ENCODE measurements at places on chromosomes 2 and 18.

DNA sequence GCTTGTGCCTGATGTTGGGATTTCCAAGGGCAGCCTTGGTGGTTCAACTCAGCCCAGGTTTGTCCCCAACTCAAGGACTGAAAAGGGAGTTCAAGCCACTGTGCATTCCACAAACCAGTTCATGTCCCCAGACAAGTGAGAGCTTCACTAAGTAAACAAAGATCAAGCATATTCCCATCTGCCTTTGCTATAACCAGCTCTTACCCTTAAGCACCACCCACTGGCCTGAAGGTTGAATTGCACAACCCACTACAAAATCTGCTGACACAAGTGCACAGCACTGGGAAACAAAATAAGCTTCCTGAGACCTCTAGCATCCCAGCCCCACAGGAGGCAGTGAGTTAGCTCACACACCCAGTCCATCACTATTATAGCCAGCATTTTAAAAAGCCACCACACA lies 516.7 kb downstream of the NR4A2 start:
- no peak for DNase-seq

DNA sequence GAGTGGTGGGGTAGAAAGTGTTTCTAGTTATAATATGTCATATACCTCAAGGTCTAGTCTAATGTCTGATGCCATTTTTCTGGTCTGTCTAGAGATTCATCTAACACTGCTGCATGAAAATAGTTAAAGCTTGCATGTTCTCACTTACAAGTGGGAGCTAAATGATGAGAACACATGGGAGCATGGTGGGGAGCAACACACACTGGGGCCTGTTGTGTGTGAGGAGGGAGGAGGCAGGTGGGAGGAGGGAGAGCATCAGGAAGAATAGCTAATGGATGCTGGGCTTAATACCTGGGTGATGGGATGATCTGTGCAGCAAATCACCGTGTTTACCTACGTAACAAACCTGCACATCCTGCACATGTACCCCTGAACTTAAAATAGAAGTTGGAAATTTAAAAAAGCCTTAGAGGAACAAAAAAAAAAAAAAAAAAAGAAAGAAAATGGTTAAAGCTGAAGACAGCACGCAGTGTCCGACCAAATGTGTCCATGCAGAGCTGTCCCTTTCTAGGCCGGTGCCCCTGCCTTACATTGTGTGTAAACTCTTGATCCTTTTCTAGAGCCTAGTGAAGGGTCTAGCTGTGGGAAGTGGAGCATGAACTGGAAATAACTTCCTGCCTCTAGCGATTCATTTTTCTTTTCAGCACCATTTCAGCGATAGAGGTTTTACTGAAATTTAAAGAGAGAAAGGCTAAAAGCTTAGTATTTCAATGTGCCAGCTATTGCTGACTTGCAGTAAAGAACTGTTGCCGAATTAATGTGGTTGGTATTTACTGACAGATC lies 94.0 kb downstream of the FMNL2 start:
- no peak for DNase-seq

DNA sequence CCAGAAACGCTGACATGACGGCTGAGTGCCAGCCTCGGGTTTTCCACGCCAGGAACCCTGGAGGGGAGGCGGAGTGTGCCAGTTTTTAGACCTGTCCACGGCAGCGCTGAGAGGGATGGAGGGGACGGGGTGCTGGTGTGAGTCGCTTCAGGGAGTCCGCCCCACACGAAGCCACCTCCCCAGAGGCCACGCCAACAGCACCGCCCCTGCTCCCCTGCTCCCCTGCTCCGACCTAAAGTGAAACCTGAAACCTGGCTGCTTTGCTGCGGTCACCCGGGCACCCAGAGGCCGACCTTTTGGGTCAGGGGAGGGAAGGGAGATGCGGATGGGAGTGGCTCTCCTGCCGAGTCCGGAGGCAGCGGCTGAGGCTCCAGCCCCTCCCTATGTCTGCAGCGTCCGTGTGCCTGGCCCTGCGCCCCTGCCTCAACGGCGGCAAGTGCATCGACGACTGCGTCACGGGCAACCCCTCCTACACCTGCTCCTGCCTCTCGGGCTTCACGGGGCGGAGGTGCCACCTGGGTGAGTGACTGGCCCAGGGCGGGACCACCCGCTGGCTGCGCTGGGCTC lies 38.1 kb downstream of the SNED1 start:
- DNase-seq, result no peak

GRCh38 chr2:240454106-240454901 lies 18.8 kb downstream of the GPC1 start:
- no peak for DNase-seq

GRCh38 chr18:51668101-51668500 lies 470.6 kb upstream of the MEX3C start:
- peak; percentile 50 for DNase-seq

DNA sequence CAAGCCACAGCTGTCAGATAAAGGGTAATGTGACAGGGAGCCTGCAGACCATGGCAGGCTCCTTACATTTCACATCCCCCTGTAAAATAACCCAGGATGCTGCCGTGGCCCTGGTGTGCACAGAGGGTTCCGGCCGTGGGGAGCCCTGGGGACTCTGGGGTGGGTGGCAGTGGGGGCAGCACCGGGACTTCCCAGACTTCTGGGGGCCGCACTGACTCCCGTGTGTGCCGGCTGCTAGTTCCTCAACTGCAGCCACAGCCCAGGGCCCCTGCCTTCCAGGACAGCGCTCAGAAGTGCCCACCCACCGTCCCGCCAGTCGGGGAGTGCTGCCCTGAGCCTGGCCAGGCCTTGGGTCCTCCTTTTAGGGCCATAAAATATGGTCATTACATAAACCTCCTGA lies 56.5 kb downstream of the CIB4 start:
- no peak for DNase-seq

GRCh38 chr2:85151026-85151425 lies 17.8 kb downstream of the TCF7L1 start:
- no peak for DNase-seq

- no peak for DNase-seq
Observed at GRCh38 chr2:23600346-23600745, 215.4 kb downstream of the KLHL29 start.

DNA sequence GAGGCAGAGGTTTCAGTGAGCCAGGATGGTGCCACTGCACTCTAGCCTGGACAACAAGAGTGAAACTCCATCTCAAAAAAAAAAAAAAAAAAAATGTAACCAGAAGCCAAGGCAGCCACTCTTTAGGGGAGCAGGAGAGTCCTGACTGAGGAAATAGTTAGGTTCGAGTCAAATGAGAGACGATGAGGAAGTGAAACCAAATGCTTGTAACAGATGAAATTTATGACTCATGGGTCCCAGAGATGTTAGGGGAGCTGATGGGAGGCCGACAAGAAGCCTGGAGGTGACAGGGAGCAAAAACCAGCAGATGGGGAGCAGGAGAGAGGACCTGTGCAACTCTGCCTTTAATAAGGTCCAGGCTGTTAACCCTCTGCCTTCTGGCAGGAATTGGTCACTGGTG lies 756.1 kb upstream of the DDX18 start:
- no peak for DNase-seq

DNA sequence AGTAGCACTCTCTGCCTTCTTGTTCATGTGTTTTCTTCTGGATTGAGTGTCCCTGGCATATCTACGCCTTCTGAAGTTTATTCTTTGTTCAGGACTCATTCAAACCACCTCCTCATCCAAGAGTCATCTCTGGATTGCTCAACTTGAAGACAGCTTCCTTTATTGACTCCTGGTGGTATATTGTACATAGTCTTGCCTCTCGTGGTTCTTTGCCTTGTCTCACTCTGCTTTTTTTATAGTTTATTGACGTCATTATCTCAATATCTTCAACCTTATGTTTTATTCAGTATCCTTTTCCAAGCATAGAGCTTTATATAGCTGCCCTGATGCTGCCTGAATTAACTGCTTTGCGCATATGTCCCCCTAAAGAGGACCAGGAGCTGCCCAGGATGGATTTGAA lies 161.7 kb downstream of the INSIG2 start:
- DNase-seq, result no peak

- DNase-seq, result no peak
Observed at GRCh38 chr2:207936380-207936779, 88.9 kb downstream of the PLEKHM3 start.

- DNase-seq, result no peak
Observed at GRCh38 chr2:217361483-217361880, 501.6 kb upstream of the TNP1 start.

DNA sequence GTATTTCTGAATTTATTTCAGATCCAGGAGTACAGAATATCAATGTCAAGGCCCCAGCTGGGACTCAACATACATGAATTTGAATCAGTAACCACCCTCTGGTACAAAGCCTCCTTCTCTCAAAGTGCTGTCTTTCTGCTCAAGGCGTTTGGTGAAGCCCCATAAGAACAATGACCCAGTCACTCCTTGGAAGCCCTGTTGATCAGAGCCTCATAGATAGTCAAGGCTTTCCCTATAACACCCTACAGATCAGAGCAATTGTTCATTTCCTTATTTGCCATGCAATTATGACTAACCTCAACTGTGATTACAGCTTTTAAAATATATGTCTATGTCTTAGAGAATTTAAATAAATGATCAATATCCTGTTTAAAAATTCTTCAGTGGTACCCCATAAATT lies 159.1 kb upstream of the CREB1 start:
- no peak for DNase-seq

GRCh38 chr2:86790676-86791572 lies at the start of gene CD8A:
TSS of gene CD8A (minus strand) at chr2:86790913. CDS start at chr2:86790825, 88 bp downstream.
- no peak for DNase-seq

DNA sequence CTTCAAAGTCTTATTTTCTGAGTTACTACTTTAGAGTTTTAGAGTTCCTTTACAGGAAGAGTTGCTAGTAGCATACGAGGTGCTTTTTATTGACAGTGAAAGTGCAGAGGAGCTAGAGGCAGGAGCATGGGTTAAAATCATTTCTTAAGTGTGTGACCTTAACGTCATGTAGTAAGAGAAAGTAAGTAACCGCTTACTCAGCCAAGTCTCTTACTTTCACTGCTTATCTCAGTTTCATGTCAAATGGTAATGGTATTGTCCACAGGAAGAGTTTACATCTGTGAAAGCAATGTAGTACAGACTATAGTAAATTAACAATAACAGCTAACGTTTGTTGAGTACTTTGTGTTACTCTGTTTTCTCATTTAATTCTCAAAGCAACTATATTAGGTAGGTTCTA lies 12.6 kb downstream of the NDUFAF7 start:
- no peak for DNase-seq

DNA sequence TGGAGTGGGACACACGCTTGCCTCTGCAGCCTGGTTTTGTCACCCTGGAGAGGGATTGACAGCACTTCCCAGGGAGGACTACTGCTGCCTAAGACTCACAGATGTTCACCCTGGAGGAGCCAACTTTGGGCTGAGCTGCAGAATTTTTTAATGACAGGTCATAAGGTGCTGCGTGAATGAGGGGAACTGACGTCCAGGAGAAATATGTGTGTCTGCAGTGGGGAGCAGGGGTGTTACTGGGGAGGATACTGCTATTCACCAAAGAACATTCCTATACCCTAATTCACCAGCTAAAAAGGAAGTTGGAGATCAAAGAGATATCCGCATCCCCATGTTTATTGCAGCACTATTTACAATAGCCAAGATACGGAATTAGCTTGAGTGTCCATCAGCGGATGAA lies 144.4 kb downstream of the MGAT5 start:
- no peak for DNase-seq

DNA sequence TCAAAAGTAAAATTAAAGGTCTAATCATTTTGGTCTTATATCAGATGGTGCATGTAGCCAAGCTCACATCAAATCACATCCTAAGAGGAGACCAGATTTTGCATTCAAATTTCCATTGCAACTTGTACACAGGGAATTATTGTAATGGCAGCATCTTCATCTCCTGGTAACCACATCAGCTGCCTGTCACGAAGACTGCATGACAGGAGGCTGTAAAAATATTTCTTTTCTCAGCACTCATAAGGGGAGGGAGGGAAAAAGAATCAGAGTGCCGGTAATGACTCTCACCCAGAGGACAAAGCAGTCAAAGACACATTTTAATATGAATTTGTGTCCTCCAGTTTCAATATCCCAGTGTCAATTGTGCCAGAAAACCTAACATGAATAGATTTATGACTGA lies 216.7 kb downstream of the TMEM163 start:
- no peak for DNase-seq

DNA sequence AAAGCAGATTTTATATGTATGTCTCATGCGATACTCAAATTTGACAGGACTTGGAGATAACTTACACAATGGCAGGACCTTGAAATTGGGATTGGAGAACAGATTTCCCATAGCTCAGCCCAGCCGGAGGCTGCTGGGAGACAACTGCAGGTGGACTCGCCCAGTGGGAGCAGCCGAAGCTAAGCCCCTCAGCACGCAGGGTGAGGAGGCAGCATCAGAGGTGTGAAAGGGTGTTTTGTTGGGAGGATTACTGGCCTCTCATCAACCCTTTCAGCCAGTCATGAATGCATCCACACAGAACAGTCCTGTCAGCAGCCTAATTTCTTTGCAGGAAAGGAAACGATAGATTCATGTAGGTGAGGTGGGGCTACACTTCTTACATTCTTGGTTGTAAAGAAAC lies 110.4 kb upstream of the DYNAP start:
- DNase-seq, result no peak

GRCh38 chr2:37576831-37577230 lies 94.6 kb downstream of the CDC42EP3 start:
- no peak for DNase-seq

DNA sequence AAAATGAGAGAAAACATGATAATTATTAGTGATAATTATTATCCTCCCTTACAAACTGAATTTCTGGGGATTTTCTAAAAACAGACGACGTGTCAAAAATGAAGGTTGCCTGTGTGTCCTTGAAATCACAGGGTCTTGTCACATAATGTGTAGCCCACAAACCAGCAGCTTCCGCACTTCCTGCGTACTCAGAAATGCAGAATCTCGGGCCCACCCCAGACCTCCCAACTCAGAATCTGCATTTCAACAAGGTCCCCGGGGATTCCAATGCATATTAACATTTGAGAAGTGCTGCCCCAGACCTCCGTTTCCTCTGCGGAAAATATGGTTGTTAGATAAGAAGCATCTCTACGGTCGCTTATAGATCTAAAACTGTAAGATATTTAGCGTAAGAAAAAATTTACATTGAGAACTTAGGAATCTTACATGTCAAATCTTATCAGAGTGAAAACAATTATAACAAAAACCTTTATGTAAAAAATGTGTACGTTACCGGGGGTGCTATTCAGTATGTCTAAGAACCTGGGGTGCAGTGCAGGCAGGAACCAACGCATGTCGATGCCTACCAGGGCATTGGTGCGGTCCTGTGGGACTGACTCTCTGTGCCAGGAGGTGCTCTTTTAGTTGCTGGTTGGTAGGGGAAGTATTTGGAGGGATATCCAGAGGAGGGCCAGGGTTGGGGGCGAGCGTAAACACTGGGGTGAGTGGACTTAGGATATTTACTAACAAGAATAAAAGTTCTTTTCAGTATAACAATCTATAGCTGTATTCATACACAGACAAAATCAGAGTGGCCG lies 15.2 kb downstream of the CDKL4 start:
- no peak for DNase-seq

- no peak for DNase-seq
Observed at GRCh38 chr2:136058262-136058661, 59.7 kb downstream of the CXCR4 start.

DNA sequence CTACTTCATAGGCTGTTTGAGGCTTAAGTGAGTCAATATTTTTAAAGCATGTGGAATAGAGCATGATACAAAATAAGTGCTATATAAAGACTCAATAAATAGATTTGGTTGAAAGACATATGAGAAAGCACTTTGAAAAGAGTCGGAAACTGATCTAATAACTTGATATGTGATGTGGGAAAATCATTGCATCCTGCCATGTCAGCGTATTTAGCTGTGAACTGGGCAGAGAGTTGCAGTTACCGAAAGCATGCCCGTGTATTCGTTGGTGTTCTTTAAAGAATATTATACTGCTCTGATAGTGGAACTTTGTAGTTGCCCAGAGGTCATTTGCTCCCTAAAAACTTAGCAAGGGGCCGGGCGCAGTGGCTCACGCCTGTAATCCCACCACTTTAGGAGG lies 37.8 kb upstream of the ZNF516 start:
- no peak for DNase-seq
